NCI-H1417 (cell line): ENCODE measurements at places on chromosomes 13 and 19.
A peak's percentile ranks its signal among the peaks of the same experiment; 100 is the strongest.

DNA sequence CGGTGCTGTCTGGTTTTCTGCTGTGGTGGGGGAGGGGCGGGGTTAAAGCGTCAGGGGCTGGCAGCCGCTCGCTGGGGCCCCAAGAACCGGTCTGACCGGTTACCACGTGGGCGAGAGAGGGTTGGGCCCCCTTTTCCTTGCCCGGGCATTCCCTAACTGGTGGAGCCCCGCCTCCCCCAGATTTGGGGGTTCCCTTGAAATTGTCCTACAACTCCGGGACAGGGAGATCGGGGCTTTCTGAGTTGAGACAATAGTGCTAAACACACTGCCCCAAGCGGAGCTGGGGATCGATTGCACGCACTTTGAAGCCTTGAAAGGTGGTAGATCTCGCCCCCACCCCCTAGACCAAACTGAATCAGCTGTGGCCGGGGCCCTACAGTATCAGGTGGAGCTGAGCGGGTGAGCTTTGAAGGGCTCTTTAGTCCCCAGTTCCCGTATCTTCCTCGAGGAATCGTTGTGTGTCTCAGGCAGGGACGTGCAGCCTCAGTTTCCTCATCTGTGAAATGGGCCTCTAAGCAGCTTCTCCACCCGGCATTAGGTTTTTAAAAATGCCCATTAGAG, 4.8 kb downstream of the IER2 start:
- DNase-seq = peak; percentile 93

GRCh38 chr13:44234566-44234965, 139.1 kb upstream of the SERP2 start:
- no peak for DNase-seq

GRCh38 chr13:103884101-103884723, 818.0 kb upstream of the SLC10A2 start:
- DNase-seq = no peak

DNA sequence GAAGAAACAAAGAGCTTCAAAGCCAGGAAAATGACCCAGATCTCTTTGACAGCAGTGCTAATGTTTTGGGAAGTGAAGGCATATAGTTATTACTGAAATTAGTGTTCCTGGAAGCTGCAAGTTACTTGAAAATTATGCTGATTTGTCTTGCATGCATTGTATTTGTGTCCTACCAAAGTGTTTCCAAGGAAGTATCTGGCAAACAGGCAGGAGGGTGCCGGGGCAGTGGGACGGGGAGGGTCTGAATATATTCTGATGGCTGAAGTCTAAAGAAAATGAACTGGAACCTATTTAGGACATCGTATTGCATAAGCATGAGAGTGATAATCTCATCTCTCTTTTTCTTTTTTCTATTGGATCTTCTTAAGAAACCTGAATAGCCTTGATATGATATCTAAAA, 9.0 kb downstream of the RNASEH2B start:
- DNase-seq = no peak

DNA sequence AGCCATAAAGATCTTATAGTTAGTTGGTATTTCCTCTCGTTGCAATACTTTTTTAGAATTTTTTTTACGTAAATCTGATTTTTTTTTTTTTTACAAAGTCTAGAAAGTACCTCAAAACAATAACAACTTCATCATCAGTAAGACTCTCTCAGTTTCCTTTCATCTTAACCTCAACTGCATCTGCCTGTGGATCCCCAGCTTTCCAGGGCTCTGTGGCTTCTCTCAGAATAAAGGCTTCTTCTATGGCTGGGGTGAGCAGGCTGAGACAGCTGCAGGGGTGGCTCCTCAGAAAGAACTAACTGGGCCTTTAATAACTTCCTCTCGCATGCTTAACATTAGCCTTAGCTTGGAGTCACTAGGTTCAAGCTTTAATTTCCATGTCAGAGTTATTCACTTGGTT, 4.2 kb downstream of the ZNF506 start:
- no peak for DNase-seq

DNA sequence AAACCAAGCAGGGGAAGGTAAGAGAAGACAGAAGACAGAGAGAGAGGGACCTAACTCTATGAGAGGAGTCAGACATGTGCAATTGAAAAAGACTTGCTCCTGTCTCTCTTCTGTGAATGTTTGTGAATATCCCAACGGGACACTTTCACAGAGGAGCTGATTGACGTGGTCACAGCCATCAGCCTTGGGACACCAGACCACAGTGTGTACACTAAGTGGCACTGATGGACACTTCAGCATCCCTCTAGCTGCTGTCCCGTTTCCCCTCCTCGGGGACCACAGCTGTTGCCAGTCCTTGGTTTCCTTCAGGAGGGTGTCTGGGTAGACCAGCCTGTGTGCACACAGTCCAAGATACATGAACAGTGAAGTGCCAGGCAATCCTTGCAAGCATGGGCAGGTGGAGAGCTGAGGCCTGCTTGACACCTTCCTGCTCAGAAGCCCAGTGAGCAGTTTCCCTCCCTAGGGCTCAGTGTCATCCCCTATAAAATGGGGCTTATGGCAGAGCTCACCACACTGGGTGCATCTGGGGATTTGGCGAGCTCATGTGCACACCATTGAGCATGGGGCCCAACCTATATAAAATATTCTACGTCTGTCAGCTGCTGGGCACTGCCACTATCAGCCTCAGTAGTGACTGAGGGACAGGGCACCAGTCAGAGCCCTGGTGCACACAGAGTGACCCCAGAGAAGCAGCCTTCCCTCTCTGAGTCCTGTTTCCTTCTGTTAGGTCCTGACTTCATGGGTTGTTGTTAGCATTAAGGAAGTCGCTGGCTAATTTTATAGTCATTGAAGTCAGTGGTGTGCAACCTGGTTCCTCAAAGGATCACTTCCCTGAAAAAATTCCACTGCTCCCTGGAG, 4.3 kb upstream of the USF2 start:
- no peak for DNase-seq

DNA sequence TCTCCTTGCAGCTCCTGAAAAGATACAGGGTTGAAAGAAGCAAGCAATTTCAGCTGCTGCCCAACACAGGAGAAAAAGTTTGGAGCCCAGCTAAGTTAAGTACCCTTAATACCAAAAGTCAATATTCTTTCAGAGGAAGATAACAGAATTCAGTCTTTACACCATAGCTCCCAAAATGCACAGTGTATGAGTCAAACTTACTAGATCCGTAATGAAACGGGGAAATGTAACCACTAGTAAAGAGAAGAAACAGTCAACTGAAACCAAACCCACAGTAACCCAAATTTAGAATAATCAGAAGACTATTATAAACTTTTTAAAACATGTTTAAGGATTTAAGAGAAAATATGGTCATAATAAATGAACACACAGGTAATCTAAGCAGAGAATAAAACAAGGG, 45.2 kb downstream of the SUCLA2 start:
- DNase-seq = no peak

- DNase-seq = no peak
Measured at GRCh38 chr13:88071371-88071770, 400.2 kb downstream of the SLITRK5 start.

- peak; percentile 27 for DNase-seq
Measured at GRCh38 chr19:29812080-29812880, 489 bp downstream of the CCNE1 start.

GRCh38 chr13:53042877-53043276, 14.3 kb downstream of the OLFM4 start:
- no peak for DNase-seq

DNA sequence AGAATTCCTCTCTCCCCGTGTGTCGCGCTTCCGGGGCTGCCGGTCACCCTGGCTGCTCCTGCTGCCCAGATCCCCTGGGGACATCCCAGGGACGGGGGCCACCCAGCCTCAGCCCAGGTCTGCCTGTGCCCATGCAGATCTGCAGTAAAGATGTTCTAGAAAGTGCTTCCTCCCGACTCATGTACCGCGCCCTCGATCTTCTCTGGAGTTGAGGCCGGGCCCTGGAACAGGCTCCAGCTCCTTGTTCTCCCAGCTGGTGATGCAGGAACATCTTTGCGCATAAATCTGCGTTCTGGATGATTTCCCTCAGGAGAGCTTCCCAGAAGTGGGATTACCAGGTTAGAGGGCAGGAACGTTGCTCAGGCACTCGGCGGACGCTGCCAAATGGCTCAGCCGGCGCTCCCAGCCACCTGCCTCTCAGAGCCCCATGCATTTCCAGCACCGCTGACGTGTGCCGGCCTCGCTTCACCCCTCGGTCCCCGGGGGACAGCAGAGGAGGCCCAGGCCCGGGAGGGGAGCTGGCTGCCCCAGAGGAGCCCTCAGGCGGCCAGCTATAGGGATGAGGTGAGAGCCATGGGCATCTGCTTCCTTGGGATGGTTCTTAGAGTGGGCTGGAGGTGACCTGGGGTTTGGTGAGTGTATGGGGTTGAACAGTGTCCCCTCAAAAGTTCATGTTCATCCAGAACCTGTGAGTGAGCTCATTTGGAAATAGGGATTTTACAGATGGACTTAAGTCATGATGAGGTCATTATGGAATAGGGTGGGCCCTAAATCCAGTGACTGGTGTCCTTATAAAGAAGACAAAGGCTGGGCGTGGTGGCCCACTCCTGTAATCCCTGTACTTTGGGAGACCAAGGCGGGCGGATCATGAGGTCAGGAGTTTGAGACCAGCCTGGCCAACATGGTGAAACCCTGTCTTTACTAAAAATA, 42.6 kb downstream of the CRTC1 start:
- DNase-seq = no peak

- DNase-seq = no peak
Measured at GRCh38 chr13:77429320-77430142, 102.6 kb upstream of the MYCBP2 start.

- DNase-seq = no peak
Measured at GRCh38 chr13:109782823-109783431, 3.5 kb downstream of the IRS2 start.
